ENCODE measurements at places on chromosomes 16 and 17.

DNA sequence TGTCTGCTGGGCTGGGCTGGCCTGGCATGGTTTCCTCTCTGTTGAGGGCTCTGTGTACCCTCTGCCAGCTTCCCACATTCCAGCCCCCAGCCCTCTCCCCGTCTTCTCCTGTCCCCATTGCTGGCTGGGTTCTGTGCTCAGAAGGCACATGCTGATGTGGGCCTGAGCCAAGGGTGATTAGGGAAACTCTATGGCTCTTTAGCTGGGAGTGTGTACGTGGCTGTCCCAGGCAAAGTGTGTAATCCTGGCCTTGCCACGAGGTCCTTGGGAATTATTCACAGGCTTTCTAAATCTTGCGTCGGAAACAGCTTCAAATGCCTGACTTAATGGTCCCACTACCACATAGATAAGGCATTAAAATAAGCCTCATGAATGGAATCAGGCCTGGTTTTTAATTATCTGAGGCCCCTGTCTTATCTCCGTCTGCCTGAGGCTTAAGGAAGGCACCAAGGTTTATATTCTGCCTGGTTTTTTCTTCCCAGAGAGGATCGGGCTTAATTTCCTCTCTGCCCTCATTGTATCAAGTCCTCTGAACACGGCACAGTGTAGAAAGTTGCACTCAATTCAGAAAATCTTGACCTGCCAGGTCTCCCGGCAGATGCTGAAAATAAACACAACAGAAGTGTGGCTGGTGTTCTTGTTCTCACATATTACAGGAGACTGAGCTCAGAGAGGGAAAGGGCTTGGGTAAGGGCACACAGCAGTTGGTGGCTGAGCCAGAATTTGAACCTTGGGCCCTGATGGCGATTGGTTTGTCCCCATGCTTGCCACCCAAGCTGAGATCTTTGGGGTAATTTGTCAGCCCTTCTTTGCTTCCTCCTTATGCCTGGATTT, 52.9 kb upstream of the LGALS9 start:
- DNase-seq, result peak; percentile 67

DNA sequence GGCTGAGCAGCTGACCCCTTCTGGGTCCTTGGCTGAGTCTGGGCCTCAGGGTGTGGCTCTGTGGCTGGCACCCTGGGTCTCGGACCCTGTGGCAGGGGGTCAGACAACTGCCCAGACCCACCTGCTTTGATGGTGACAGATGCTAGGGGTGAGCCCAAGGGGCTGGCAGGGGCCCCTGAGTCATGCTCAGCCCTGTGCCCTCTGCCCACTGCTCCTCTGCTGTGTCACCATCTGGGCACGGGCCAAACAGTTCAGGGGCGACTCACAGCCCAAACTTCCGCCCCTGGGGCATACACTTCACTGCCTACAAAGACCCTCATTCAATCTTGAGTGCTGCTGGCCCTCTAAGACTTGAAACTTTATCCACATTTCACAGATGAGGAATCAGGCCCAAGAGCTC, 5.7 kb downstream of the ADGRG1 start:
- DNase-seq, result no peak

DNA sequence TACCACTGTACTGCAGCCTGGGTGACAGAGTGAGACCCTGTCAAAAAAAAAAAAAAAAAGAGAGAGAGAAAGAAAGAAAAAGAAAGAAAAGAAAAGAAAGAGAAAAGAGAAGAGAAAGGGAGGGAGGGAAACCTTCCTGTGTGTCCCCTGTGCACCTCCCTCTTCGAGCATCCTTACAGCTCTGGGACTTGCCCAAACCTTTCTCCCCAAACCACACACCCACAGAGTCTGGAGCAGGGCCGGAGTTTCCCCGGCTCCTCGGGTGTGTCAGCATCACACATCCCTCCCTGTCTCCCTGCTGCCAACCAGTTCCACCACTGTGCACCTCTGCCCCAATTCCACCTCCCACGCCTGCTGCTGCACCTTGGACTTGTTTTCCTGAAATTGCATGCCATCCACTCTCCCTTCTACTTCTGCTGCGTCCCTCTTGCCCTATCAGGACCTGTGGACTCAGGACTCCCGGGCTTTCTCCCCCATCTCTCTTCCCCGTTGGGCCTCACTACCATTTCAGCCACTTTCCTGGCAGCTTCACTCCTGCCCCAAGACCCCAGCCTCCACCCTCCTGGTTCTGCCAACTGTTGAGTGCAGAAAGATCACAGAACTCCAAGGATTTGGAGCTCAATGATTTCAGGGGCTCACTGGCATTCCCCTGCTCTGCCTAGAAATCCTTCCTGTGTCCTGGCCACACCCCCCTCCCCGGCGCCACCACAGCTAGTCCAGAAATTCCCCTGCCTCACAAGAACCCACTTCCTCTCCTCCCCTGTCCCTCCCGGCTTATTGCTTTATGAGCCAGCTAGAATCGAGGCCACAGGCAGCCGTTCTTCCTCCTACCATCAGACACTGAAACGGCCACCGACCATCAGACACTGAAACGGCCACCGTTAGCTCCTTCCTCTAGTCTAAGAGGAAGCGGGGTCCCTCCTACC, 3.7 kb upstream of the CDK3 start:
- no peak for DNase-seq

DNA sequence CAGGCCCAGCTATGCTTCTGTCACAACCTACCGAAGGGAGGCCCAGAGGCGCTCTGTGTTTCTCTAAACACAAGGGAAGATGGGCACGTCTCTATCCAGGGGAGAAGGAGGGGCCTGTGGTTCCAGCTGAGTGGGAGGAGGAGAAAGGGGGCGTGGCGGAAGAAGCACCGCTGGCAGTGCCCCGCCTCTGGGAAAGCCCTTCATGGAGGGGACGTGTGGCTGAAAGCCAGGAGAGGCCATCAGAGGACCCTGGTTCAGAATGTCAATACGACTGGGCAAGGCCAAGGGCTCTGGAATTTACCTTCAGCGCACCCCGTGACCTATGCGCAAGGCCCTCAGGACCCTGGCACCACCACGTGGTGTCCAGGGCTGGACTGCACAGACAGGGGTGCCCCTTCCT, 12.3 kb upstream of the SLC38A8 start:
- peak; percentile 42 for DNase-seq

GRCh38 chr17:71378036-71378435, 742.8 kb upstream of the SOX9 start:
- no peak for DNase-seq

- no peak for DNase-seq
Measured at GRCh38 chr17:37770631-37771518, 26.0 kb upstream of the HNF1B start.

- no peak for DNase-seq
Measured at GRCh38 chr17:37830151-37830993, 85.5 kb upstream of the HNF1B start.

DNA sequence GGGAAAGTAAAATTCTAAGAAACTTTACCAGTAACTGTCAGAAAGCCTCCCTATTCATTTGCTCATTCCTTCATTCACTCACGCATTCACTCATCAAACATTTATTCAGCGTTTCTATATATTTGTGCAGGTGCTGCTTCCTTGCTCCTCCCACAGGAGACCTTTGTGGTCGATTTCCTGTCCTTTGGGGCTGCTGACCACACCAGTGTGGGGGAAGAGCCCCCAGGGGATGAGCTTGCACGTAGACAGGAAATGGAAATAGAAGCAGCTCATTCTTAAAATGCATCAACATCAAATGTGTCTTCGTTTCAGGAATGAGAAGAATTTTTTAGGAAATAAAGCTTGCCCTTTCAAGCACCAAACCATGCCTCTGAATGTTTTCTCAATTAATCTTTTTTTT, 9.6 kb downstream of the PIK3R6 start:
- no peak for DNase-seq

DNA sequence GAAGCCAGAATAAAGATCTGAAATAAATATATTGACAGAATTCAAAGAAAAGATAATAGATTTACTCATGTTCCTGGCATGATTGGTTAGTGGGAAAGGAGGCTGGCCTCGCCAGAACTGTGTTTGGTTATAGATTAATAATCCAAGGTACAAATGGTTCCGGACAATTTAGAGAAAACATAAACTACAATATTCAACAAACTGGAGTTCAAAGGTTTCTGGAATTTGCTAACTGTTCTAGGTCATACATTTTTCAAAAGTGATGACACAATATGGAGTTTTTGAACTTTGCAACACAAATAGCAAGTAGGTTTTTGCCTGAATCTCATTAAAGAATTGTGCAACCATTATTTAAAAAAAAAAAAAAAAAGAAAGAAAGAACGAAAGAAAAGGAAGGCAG, 251.7 kb upstream of the SALL1 start:
- DNase-seq, result no peak

DNA sequence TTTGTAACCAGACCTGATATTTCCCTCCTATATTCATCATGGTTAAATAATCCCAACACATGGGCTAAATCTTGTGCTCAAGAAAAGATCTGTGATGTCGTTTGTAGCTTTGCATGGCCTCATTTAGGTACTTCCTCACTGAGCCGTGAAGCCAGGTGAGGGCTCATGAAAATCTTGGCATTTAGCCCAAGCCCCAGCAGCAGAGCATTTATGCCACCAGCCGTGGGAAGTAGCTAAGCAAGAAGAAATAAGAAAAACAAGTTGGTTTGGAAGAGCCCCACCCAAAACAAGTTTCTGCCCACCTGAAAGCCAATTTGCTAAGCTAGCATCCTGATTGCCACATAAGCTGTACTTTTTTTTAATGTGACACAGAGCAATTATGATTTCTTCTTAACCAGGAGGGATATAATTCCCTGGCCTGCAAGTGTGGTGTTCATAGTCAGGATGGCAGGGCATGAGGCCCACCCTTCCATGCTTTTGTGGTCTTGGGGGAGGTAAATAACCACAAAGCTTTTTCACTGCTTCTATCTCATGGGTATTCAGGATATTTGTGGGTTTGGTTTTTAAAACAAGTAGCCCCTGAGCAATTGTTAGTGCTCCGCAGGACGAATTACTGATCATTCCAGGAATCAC, 10.5 kb downstream of the TMIGD1 start:
- DNase-seq, result no peak

DNA sequence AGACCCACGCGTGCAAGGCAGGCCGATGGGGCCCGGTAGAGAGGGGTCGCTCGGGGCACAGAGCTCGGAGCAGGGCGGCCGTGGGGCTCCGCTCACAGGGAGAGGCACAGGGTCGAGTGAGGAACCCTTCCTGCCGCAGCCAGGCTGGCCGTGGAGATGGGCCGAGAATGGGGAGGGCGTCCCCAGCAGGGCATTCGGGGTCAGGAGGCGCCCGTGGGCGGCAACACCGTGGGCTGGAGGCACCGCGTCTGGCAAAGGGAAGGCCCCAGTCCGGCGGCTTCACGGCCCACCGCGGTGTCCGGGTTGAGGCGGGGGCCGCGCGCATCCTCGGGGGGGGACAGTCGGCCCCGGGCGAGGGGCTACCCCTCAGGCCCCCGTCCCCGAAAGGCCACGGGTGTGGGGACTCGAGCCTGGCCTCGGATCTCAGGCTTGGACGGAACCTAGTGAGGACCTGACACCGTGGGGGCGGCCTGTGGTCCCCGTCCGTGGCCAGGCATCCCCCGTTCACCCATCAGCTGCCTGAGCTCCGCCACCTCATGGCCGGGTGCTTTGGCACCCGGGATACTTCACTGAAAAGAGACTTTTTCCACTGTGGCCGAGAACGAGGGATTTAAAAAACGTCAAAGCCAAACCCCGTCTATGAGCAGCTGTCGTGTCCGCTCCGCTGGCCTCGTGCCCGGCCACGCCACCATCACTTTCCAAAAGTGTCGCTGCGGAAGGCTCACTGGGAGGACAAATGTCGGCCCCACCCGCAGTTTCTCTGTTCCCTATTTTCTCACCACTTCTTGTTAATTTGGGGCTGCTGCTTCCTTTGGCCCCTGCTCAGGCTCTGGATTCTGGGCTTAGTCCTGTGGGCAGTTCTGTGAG, 73.6 kb downstream of the METRNL start:
- DNase-seq, result peak; percentile 63

GRCh38 chr16:85376292-85377095, 236.6 kb upstream of the GSE1 start:
- DNase-seq, result no peak
